Urothelium cell line (cell line): ENCODE measurements at places on chromosomes 11 and 22.

DNA sequence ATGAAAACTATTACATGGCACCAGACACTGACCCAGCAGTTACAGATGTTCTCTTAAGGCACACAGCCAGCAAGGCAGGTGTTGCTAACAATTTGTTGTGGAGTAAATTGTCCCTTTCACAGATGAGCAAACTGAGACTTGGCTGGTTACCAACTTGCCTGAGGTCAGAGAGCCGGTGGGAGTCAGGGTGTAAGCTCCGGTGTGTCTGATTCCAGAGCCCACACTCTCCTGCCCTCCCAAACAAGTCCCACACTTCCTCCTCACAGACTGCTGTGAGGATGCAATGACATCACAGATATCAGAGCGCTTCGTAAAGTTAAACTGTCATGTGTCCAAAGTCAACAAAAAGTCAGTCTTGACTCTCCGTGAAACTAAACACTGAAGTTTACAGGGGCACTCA is 12.5 kb downstream of the GDPD5 start:
- DNase-seq = no peak

GRCh38 chr11:117435326-117435725 is 107.7 kb downstream of the CEP164 start:
- no peak for DNase-seq

DNA sequence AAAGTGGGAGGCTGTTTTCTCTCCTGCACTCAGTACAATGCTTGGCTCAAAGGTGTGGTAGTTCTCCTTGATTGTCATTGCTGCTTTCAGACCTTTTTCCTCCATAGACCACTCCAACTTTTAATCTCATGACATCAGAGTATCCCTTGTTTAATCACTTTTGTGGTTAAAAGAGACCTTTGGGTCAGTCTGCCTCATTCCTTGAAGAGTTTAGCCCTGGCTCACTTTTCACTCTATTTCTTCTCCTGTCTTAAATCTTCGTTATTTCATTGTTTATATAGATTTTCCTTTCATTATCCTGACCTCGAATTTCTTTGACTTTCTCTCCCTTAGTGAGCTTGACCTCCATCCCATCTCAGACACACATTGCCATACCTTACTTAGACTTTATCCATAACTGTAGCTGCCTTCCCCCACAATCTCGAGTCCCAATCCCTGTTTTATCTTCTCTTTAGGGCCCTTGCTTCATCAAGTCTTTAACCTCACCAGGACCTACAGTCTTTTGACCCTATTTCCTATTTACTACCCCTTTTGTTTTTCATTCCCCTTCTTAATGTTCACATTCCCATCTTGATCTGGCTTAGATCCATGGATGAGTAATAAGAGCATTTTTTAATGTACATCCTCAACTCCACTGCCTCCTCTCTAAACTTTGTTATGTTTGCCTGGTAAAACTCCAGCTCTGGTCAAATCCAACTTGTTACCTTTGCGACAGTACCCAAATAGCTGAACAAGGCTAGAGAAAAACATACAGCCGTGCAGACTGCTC is 9.5 kb downstream of the ATXN10 start:
- DNase-seq = no peak

GRCh38 chr22:36405671-36406538 is 18.1 kb upstream of the MYH9 start:
- DNase-seq = no peak
